CD4-positive, alpha-beta T cell treated with Interleukin-12 subunit alpha and Interleukin-12 subunit beta, for 1 hour (primary cell): ENCODE measurements at places on chromosomes 3 and 15.

DNA sequence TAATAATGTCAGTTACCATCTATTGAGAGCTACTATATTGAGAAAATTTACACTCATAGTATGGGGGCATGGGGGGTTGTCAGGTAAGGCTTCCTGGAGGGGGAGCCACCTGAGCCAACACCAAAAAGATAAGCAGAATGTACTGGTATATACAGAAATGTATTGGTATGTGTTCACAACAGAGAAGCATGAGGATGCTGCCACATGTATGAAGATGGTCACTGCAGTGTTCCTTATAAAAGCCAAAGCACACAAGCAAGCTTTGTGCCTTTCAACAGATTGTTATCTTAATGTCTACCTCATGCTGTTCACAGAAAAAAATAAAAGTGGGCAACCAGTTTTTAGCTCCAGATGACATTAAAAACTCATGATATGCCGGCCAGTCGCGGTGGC, 149.0 kb downstream of the MAGI1 start:
- DNase-seq, result no peak

GRCh38 chr3:85110393-85110792, 151.6 kb downstream of the CADM2 start:
- no peak for DNase-seq

- no peak for DNase-seq
These were observed 602 bp upstream of the SLTM start for GRCh38 chr15:58934114-58934447.

DNA sequence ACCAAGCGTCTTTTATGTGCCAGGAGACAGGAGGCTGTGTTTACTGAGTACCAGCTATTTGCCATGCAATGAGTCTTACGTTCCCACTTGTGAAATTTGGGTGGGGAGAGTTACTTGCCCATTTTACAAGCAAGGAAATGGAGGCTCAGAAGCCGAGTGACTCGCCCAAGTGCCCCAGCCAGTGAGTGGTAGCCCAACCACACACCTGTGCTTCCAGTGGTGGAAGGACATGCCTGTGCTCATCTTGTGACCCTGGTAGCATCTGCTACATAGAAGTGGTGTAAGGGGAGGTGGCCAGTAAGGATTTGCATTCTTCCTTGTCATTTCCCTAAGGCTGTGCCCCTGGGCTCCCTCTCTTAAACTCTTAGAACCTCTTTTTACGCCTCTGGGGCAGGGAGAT, 49.3 kb downstream of the FBLN2 start:
- DNase-seq, result no peak

- DNase-seq, result peak; percentile 13
These were observed 123.8 kb downstream of the B3GALNT1 start for GRCh38 chr3:160981217-160981938.

GRCh38 chr15:93072011-93072410, 17.0 kb downstream of the RGMA start:
- no peak for DNase-seq

DNA sequence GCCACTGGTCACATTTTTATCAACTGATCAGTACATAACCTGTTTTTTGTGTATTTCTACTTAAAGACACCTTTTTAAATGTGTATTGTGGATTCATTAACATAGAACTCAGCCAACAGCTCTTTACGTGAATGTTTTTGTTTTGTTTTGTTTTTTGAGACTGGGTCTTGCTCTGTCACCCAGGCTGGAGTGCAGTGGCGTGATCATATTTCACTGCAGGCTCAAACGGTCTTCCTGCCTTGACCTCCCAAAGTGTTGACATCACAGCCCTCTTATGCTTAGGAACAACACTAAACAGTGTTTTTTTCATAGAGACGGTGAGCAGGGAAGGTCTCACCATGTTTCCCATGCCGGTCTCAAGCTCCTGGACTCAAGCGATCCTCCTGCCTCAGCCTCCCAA, 9.9 kb downstream of the PSMA4 start:
- no peak for DNase-seq

- peak; percentile 34 for DNase-seq
These were observed 23.2 kb downstream of the ZBED2 start for GRCh38 chr3:111571907-111572460.

DNA sequence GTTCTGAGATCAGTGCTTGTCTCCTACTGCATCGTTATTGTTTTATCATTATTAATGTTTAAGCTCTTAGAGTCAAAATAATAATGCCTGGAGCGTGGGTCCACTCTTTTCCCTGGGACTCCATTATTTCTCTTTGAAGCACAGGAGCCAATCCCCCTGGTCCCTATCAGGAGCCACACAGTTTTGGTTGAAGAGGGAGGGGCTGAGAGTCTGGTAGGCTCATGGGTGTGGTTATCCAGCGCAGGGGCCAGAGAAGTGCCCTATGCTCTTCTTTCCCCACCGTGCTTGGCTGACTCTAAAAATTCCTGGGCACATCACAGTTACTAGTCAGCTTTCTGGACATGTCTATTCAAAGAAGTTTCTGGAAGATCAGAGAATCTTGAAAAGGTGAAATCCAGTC, 121.5 kb downstream of the DNAJB8 start:
- DNase-seq, result no peak

DNA sequence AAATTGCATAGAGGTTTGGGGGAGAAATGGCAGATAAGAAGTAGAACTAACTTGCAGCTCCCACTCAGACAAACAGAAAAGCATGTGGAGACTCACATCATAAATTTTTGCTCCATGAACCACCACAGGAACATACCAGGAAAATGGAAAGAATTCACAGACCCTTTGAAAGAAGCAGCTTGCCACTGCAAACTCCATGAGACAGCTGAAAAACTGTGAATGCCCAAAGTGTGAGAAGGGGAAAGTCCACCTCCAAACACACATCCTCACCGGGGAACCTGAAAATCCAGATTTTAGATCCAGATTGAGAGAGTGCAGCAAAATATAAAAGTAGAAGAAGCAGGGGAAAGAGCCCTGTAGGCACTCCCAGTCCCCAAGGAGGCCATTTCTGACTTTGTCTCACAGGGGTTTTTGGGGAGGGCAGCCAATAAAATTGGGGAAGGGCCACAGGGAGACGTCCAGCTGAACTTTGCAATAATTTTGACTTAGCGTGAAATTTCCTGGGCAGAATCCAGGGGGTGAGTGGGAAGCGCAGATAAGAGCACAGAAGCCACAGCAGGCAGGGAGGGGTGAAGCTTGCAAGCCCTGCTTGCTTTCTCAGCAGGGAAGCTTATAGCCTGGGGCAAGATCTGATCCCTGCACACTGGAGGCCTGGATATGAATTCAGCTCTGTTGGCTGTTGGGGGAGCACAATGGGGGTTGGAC, 183.4 kb upstream of the UBE2E2 start:
- DNase-seq, result no peak

GRCh38 chr15:74994236-74994635, 1.1 kb upstream of the SCAMP5 start:
- DNase-seq, result no peak

- no peak for DNase-seq
These were observed 114.8 kb downstream of the FILIP1L start for GRCh38 chr3:99999536-99999935.

GRCh38 chr3:194675680-194676079, 3.7 kb upstream of the LSG1 start:
- DNase-seq, result no peak

GRCh38 chr3:8097690-8098089, 403.9 kb upstream of the LMCD1 start:
- DNase-seq, result no peak

DNA sequence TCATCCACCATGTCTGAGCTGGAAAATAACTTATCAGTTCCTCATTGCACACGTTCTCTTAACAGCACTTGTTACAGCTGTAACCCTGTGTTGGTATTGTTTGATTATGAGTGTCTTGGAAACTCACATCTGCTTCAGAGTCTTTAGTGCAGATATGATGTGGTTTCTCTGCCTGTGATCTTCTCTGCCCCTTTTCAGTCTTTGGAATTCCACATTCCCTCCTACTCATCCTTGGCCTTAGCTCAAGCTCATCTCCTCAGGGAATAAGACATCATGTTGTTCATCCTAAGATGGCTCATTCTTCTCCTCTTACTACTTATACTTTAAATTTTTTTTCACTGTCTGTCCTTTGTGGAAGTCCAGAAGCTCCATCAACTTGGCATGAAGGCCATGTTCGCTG, 77.7 kb downstream of the SYNPR start:
- no peak for DNase-seq

DNA sequence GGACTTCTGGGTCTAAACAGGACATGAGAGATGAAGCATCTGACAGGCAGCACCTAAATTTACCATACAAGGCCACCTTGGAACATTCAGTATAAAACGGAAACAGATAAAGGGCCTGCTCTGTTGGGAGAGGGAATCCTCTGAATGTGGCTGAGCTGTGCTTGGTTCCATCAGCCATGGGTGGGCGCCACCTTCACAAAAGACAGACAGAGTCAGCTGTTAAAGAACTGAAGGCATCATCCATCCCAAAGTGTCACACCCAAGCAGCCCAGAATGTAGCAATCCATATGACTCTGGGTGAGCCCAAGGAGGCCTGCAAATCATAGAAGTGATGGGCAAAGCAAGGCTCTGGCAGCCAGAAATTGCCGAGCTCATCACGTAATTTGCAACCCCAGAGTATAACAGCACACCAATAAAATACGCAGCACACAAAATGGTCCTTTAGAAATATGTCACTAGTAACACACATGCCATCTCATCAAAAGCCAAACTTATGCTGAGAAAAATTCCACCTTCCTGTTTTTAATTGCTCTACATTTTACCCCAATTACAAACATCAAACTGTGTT, 24.8 kb upstream of the RBP1 start:
- DNase-seq, result no peak

DNA sequence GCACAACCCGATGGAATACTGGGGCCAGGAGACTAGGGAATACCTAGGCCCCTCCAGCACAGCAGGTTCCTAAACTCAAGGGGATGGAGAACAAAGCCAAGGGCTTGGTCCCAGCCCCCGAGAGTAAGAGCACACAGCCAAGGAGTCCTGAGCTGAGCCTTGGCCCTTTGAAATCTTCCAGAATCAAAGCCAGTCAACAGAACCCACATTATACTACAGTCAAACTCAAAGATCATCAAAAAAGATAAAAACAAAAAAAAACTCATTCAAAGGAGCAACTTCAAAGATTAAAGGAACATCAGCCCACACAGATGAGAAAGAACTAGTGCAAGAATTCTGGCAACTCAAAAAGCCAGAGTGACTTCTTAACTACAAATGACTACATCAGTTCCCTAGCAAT, 217.0 kb downstream of the ISL2 start:
- no peak for DNase-seq

GRCh38 chr3:169579116-169579710, 84.3 kb downstream of the MECOM start:
- no peak for DNase-seq

GRCh38 chr3:150255413-150255812, 152.7 kb upstream of the TSC22D2 start:
- DNase-seq, result no peak

DNA sequence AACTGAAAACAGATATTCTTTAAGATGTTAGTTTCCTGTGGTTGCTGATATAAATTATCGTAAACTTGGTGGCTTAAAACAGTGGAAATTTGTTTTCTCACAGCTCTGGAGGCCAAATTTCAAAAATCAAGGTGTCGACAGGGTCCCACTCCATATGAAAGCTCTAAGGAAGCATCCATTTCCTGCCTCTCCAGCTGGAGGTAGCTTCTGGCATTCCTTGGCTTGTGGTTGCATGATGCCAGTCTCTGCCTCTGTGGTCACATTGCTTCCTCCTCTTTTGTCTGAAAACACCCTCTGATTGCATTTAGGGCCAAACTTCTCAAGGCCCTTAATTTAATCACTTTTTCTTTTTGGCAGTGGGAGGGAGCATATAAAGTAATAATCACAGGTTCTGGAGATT, 96.8 kb downstream of the PPM1L start:
- DNase-seq, result no peak

GRCh38 chr3:94118390-94118789, 55.5 kb downstream of the NSUN3 start:
- DNase-seq, result no peak

DNA sequence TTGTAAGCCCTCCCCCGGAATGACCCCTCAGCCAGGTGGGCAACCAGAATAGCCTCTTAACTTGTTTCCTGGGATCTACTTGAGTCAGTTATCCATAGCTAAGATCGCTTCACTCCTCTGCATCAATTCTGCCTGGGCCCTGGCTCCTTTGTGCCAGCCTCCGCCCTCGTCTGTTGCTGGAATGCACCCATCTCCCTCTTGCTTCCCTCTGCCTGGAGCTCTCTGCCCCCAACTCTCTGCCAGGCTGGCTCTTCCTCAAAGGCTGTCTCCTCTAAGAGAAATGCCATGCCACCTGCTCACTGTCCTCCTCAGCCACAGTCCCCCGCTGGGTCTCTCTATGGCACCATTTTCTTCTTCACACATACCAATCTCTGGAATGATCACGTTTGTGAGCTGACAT, 240.8 kb downstream of the ADAMTS17 start:
- DNase-seq, result no peak

DNA sequence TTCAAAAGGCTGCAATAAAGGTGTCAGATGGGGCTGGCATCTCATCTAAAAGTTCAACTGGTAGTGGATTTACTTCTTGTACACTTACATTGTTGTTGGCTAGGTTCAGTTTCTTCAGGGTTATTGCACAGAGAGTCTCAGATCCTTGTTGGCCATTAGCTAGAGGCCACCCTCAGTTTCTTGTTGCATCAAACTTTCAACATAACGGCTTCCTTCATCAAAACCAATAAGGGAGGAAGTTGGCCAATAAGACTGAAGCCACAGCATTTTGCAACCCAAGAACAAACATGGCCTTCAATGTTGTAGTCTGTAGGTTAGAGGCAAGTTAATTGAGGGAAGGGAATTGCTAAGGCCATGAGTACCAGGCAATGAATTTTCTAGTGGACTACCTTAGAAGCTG, 218.0 kb downstream of the ZBBX start:
- DNase-seq, result no peak
